ENCODE measurements at places on chromosomes 12 and 14.
A peak's percentile ranks its signal among the peaks of the same experiment; 100 is the strongest.

DNA sequence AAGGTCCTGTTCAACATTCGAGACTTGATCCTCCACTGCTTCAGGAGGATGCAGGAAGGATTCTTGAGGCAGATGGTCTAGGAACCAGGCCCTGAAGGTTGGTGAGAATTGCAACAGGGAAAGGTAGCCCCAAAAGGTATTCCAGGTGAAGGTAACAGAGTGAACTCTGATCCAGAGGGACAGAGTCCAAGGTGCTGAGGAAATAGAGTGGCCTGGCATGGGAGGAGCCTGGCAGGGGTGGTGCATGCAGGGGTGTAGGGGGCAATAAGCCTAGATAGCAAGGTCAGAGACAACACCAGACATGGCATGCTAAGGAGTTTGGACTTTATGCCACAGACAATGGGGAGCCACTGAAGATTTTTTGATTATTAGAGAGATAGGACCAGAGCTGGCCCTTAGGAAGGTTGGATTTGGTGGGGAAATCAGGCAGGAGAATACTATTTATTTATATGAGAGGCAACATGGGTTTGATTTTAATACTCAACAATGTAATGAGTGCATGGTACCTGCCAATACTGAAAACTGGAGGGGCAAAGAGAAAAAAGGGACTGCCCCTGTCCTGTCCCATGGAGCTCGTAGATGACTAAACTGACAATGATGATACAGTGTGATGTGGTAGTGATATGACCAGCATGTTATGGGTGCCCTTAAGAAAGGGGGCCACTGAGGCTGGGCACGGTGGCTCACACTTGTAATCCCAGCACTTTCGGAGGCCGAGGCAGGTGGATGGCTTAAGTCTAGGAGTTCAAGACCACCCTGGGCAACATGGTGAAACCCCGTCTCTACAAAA, 50.5 kb upstream of the TMED10 start:
- no peak for DNase-seq

- no peak for DNase-seq
Measured at GRCh38 chr12:66903782-66904396, 225.0 kb upstream of the GRIP1 start.

- DNase-seq = no peak
Measured at GRCh38 chr12:102757154-102757881, 159.7 kb downstream of the PAH start.

DNA sequence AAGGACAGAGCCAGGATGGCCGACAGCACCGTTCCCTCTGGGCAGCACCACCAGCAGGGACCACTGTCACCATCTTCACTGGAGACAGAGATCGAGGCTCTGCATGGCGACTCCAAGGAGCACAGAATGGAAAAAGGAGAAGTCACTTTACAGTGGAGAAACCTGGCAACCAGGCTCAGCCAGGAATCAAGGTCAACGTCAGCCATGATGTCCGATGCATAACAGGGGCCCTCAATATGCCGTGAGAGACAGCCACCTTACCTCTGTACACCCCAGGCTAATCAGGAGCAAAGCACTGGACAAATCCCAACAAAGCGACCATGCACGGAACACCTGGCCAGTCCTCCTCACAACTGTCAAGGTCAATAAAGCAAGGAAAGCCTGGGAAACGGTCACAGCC, 20.6 kb upstream of the SFSWAP start:
- no peak for DNase-seq

- DNase-seq = no peak
Measured at GRCh38 chr14:44029933-44030332, 477.1 kb downstream of the FSCB start.

DNA sequence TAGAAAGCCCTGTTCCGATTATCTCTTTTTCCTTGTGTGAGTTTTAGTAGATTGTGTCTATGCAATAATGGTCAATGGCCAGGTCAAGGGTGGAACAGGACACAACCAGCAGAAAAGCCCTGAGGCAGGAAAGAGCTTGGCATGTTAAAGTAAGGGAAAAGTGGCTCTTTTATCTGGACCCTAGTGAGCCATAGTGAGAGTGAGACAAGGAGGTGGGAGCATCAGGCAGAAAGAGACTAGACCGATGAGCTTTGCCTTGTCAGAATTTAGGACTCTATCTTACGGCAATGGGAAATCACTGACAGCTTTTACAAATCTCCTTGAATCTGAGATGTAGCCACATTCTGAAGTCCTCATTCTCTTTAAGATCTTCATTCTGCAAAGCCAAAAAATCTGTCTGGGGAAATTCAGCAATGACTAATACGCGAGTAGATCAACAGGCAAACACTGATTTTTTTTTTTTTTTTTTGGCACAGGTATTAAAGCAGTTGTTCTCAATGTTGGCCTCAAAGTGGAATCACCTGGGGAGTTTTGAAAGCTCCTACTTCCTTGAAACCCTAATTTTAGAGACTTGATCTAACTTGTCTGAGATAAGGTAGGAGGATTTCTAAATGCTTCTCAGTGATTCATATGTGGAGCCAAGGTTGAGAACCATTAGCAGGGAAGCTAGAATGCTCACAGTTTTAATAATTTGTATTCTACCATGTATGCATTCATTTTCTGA, 33.9 kb downstream of the TMEM19 start:
- no peak for DNase-seq

GRCh38 chr12:15966426-15966825, 55.3 kb downstream of the DERA start:
- no peak for DNase-seq

DNA sequence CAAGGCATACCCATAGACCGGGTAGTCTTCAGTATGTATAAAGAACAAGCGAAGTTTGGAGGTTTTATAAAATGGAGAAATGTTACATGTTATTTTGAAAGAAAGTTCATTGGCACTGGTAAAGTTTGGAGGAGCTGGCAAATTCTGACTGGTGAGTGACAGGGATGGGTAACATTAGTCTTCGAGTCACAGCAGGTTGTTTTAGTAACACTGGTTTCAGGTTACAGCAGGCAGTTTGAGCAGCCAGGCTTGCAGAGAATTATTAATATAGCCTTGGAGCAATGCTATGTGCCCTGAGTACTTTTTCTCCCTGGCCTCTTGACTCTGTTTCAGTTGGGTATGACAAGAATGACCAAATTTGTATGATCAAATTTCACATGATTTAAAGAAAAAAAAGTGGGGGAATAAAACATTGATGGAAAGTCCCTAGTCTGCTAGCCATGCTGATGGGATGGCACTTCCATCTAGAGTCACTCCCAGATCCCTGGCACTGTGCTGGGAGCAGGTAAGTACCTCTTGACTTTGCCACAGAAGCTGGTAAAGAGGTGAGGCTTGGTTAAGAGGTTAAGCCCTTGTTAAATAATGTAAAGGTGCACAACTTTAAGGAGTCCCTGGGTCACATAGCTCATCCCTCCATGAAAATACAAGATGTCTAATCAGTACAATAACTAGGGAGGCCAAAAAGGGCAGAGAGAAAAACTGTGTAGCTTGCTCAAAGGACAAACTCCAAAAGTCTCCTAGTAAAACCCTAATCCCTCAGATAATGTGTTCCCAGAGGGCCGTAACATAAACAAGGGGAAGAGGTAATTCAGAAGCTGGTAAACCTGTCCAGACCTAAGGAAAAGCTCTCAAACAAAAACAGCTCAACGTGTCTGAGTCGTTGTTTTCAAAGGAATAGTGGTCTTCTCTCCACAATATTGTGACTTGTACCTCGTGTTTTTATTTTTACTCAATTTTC, 12.7 kb upstream of the SVOP start:
- no peak for DNase-seq

DNA sequence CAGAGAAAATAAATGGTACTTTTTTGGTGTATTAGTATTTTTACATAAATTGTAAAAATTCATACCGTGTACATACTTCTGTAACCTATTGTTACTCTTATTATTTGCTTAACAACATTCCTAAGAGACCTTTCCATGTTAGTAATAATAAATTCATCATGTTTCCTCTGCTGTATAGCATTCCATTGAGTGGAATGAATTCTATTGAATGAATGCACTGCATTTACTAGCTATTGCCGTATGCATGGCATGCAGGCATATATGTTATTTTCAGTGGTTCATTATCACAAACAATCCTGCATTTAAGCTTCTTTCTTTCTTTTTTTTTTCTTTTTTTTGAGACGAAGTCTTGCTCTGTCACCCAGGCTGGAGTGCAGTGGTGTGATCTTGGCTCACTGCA, 137.6 kb upstream of the TBX3 start:
- DNase-seq = no peak

GRCh38 chr14:30621354-30621939, 672 bp upstream of the SCFD1 start:
- DNase-seq = peak; percentile 5

Measured in germinal center (tissue), 1 donor.